EL (cell line): ENCODE measurements at places on chromosomes 4 and X.
A peak's percentile ranks its signal among the peaks of the same experiment; 100 is the strongest.

DNA sequence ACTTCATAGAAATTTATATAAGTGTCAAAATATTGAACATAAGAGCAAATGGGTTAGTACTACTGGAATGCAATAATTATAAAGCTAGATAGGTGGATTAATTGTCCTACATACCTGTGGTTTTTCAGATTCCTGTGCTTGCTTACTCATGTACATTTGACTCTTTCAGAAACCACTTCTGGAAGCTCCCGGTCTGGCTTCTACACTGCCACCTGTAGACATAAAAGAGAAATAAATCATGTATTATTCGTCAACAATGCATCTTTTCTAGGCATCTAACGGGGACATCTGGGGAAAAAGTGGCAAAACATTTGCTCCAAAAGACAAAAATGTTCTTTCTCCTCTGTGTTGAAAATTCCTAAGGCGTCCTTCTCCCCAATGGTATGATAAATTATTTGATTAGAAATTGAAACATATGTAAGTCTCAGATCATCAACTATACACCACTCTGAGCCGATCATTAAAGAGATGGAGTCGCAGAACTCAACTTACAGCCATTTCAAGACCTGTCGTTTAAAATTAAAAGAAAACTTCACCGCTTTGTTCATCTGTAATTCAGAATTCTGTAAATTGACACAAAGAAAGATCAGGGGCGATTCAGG lies 648.7 kb upstream of the DIPK2B start:
- peak; percentile 81 for DNase-seq

DNA sequence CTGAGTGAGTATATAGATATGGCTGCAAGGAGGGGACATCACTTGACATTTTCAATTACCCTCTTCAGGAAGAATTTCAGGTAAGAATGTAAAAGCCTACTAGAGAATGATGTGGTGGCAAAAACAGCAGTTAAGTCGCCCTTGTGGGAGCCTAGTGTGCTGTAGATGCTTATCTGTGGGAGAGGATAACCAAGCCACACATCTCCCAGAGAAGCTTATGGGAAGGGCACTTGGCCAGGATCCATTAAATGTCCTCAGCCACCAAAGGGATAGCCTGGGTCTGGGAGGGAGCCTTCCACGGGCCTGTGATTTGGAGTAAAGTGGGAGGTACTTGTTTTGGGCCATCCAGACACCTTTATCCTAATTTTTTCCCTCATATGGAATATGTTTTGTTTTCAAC lies 41.3 kb upstream of the BCLAF3 start:
- DNase-seq: no peak

GRCh38 chr4:73662709-73663546 lies 42.7 kb upstream of the RASSF6 start:
- DNase-seq: peak; percentile 63

DNA sequence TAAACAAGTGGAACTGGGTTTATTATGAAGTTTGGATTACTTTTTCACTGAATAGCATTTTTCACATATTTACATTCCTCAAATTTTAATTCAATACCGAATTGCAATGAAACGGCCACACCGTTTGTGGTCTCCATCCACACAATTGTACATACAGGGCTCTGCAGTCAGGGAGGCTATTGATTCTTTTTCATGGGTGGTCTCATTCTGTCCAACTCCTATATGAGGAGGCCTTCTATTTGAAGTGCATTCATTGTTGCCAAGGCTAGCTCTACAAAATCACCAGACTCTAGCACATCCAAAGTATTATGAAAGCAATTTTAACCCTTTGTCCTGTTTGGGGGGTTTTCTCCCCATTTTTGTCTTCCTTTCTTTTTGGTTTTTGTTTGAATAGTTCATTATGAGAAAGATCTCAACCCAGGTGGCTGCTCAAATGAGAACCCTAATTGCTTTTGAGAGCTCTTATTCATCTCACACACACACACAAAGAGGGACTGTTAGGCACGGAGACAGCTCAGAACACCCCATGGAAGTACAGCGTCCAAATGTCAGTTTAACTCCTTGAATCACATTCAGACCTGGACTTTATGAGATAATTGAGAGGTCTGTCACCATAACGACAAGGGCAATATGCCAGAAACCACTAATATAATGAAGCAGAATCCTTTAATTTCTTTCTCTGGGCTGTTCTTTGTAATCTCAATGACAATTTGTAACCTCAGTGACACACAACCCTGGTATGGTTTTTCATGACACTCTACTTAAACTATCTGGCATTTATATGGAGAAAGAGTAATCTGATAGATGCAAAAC lies 79.4 kb downstream of the NLGN4X start:
- no peak for DNase-seq

GRCh38 chrX:154719132-154719675 lies 31.7 kb downstream of the GAB3 start:
- peak; percentile 40 for DNase-seq

- peak; percentile 87 for DNase-seq
These were observed 320.6 kb upstream of the PPARGC1A start for GRCh38 chr4:24210332-24210902.
